HTR-8/SVneo (cell line): ENCODE measurements at places on chromosomes 13 and 19.

DNA sequence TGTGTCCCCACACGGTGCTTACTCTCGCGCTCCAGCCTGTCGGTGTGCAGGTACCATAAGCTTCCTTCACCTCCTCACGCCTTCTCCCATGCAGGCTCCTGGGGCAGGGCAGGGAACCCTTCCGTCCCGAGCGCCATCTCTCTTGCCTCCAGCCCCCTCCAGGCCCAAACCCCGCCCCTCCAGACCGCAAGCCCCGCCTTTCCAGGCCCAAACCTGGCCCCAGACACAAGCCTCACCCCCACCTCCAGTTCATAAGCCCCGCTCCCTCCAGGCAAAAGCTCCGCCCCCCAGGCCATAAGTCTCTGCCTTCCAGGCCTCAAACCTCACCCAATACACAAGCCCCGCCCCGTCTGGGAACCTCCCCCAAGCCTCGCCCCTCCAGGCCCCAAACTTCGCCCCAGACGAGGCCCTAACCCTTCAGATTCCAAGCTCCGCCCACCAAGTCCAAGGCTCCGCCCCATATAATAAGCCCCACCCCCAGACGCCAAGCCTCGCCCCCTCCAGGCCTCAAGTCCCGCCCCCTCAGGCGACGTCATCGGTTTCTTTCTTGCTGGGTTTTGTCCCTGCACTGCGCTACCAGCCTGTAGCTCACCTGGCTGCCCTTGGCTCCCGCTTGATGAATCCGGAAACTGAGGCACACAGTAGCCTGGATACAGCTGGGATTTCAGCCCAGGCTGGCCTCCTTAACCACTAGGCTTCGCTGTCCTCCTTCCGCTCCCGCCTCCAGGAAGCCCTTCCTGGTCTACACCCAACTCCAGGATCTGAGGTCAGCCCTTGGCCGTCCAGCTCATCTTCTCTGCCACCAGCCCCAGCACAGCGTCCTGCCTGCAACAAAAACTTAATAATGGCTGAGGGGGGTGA lies 16.1 kb downstream of the MKNK2 start:
- no peak for DNase-seq

DNA sequence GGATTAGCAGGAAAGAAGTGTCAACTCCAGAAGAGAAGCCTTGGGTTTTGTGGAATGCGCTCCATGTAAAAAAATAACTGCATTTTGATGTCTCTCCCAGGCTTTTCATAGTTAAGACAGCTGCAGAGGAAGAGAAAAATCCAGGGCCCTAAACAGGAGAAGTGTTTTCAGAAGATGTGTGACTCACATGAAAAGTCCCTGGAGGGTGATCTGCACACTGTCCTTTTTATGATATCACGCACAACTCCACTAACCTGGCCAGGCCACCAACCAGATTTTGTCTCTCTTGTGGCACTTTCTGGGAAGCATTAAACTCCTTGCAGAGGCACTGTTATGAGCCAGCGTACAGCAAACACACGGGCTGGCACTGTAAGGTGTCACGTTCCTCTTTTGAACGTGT lies 267.3 kb downstream of the FGF9 start:
- DNase-seq: no peak

DNA sequence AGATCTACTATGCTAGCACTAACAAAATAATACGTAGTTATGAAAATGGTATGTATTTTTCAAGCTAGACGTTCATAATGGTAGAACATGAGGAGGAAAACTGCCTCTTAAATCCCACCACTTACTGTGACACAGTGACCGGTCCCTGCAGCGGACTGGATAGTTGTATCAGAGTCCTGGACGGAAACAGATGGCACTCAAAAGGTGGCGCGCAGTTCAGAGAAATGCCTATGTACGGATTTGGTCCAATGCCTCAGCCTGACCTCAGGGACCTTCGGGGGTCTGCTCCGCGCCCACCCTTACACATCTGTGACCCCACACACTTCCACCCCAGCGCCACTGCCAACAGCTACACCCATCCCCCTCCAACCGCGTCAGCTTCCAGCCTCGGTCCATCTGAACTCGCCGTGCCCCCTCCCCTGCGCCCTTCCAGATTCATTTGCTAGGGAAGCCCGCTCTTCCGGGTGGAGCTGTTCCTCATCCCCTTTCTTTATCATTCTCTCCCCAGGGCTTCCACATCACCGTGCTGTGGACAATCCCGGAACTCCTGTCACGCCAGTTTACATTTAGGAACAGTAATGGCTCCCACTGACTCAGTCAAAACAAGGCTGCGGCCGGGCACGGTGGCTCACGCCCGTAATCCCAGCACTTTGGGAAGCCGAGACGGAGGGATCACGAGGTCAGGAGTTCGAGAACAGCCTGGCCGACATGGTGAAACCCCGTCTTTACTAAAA lies 792 bp upstream of the LENG8 start:
- peak; percentile 51 for DNase-seq

GRCh38 chr13:33865945-33866344 lies 48.0 kb downstream of the RFC3 start:
- no peak for DNase-seq

- no peak for DNase-seq
Measured at GRCh38 chr19:14004619-14005348, 1.3 kb downstream of the RFX1 start.

GRCh38 chr13:62320129-62321108 lies 904.8 kb upstream of the PCDH20 start:
- DNase-seq: peak; percentile 6

DNA sequence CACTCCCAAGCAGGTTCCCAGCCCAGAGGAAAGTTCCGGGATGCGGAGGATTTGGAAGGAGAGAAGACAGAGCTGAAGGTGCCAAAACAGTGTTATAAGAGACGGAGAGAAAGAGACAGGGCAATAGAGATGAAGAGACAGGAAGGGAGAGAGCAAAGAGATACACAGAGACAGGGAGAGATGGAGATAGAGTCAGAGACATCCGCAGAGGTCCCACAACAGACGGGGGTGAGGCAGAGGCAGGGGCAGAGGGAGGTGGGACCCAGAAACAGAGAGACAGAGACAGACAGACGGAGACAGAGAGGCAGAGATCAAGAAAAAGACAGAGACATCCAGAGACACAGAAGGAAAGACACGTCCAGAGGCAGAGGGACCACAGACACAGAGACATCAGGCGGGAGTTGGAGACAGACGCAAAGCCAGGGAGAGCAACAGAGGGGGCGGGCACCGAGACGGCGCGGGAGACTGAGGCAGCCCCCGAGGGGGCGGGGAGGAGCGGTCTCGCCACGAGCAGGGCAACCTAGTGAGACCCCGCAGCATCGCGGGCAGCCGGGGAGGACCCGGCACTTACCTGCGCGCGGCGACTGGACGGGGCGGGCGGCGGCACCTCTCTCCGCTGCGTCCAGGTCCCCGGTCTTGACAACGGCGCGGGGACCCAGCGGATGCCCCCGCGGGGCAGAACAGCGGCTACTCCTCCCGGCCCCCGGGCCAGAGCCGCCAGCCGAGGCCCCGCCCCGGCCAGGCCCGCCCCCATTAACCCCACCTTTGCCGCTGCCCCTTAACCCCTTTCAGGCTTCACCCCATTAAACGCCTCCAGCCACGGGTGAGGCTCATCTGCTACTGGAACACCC lies at the start of gene GPR4:
TSS of gene GPR4 (minus strand) at position 689 of the 851 bp plus-strand sequence. CDS start 10,346 bp downstream, outside the sequence.
- DNase-seq: no peak

GRCh38 chr13:53885997-53886396 lies 857.4 kb downstream of the OLFM4 start:
- DNase-seq: no peak

GRCh38 chr19:41915776-41916414 lies 12.4 kb downstream of the ERFL start:
- DNase-seq: no peak

- DNase-seq: peak; percentile 17
Measured at GRCh38 chr13:29369060-29369743, 226.3 kb downstream of the SLC7A1 start.

DNA sequence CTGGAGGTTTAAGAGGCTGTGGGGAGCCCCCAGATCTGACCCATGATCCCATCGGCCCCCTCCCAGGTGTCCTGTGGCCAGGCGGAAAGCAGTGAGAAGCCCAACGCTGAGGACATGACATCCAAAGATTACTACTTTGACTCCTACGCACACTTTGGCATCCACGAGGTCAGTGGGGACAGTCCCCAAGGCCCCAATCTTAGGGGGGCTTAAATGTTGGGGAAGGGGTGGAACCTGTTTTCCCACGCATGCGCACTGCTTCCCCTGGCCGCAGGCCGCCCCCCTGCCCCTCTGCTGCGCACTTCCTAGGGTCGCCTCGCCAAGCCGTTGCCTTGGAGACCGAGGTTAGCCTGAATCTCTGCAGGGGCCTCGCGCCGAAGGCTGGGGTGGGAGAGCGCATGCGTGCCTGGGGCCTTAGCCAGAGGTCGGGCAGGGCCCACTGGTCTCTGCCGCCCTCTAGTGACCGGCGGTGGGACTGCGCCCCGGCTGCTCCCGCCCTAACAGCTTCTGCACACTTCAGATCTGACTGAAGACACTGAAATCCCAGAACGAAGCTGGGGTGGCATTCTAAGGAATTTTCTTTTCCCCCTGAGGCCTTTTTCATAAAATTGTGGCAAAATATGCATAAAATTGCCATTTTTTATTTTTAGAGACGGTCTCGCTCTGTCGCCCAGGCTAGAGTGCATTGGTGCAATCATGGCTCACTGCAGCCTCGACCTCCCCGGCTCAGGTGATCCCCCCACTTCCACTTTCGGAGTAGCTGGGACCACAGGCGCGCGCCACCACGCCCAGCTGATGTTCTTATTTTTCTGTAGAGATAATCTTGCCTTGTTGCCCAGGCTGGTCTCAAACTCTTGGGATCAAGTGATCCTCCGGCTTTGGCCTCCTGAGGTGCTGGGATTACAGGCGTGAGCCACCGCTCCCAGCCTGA lies 3.6 kb downstream of the PRMT1 start:
- DNase-seq: peak; percentile 92

- DNase-seq: no peak
Measured at GRCh38 chr19:13492128-13492527, 14.2 kb downstream of the CACNA1A start.

- no peak for DNase-seq
Measured at GRCh38 chr13:66640231-66640630, 589.9 kb downstream of the PCDH9 start.

DNA sequence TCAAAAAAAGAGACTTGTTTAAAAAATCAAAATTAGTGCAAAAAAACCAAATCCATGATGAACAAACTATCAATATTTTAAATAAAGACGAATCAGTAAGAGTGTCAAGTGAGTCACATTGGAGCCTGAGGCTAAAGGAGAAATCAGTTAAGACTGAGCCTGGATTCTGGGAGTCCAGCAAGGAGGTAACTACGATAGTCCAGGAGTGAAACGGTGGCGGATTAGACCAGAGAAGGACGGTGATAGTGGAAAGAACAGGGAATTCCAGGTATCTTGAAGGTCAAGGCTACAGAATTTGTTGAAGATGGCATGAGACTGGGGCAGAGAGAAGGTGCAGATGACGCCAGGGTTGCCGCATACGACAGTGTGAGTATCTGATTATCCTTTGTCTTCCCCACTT lies 7.0 kb upstream of the NPAS1 start:
- DNase-seq: no peak

DNA sequence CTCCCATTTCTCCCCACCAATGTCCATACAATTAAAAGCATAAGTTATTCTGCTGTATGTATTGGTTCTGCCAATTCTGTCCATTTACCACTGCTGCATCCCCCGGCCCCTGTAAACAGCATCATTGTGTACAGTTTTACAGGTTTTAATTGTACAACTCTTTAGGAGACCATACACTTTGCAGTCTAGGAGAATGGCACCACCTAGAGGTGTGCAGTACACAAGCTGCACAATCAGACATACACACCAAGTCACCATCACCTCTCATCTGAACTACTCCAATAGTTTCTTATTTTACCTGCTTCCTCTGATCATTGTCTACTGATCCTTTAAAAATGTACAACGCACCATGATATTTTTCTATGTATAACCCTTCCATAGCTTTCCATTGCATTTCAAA lies 855.9 kb upstream of the KLHL1 start:
- no peak for DNase-seq

GRCh38 chr19:31639306-31639705 lies 290.1 kb upstream of the TSHZ3 start:
- DNase-seq: no peak

GRCh38 chr13:52665325-52665724 lies 12.7 kb downstream of the SUGT1 start:
- DNase-seq: no peak

- DNase-seq: no peak
Measured at GRCh38 chr13:30984620-30985019, 52.2 kb downstream of the TEX26 start.
